Stimulated activated CD4-positive, alpha-beta T cell treated with anti-CD3 and anti-CD28 coated beads, Interleukin-1b, Interleukin-23, amount 100 ng/mL, for 4 hours (primary cell): ENCODE measurements at places on chromosomes 7 and 10.
A peak's percentile ranks its signal among the peaks of the same experiment; 100 is the strongest.

DNA sequence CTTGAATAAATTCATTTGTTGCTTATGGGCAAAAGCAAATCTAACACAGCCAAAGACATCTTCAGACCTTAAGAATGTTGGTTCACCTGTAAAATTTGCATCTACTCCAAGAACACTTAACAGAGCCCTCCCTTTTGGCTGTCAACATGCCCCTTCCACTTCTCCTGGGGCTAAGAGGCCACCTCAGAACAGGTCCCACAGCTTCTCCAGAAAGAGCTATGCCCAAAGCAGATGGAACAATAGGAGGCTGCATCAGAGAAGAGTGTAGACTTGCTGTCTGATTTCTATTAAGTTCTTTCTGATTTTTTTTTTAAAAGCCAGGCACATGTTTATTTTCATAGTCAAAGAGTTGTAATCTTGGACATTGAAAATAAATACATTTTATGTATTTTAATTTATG lies 26.1 kb upstream of the TRIL start:
- no peak for DNase-seq

- DNase-seq: no peak
These were observed 84.3 kb upstream of the RHEB start for GRCh38 chr7:151603951-151604350.

DNA sequence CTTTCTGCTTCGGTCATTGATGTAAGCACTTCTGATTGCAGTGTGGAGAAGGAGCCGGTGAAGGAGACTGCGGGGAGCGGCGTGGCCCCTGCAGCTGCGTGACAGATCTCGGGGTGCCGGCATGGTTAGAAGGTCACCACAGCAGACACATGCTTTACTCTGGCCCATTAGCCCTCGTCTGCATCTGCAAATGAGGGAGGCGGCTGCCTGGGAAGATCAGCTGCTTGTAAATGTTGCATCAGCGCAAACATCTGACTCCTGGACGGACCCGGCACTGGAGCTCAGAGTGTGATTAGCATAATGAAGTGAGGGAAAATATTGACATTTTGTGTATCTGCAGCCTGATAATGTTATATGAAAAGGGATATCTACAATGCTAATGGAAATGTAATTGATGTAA lies 30.5 kb upstream of the MNX1 start:
- DNase-seq: no peak

GRCh38 chr10:69449841-69450240 lies 1.4 kb upstream of the TSPAN15 start:
- DNase-seq: peak; percentile 25

GRCh38 chr10:63267414-63268148 lies 134.5 kb downstream of the NRBF2 start:
- no peak for DNase-seq

DNA sequence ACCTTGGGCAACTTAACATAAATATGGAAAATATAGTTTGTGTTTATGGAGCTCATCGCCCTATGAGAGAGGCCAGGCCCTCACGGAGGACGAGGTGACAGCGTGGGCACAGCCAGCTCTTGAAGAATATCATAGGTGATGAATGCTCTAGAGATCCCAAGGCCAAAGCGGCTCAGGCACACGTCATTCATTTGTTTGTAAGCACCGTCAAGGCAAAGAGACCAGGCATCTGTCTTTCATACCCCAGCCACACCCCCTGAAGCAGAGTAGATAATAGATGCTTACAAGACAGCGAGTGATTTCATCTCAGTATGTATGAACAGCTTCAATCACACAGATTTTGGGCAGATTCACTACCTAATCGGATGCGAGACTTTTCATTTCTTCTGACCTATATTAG lies 242.1 kb upstream of the C7orf33 start:
- DNase-seq: no peak

DNA sequence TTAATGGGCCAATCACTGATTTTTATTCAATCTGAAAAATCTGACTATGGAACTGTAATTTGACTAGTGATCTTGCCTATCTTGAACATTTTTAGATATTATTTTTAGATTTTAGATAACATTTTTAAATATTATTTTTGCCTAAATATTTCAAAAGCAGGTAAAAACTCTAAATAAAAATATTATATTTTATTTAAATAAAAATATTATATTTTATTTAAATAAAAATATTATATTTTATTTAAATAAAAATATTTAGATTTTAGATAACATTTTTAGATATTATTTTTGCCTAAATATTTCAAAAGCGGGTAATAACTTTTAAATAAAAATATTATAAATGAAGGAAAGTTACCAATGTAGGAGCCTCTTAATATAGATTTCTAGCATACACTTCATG lies 187.8 kb downstream of the PHF14 start:
- DNase-seq: no peak

DNA sequence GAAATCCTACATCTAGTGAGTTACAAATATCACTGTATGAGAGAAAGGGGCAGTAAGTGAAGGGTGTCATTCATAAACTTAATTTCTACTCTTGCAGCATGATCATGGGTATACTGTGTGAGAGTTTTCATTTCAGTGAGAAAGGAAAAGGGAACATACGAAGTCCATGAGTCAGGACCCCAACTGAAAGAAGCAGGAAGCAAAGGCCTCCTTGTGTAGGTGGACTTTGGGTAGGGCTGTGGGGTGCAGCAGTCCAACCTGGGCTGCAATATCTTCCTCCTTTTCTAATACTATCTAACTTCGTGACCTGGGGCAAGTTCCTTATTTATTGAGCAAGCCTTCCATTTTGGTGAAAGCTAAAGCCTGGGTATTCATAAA lies 248.2 kb upstream of the TCF7L2 start:
- no peak for DNase-seq

DNA sequence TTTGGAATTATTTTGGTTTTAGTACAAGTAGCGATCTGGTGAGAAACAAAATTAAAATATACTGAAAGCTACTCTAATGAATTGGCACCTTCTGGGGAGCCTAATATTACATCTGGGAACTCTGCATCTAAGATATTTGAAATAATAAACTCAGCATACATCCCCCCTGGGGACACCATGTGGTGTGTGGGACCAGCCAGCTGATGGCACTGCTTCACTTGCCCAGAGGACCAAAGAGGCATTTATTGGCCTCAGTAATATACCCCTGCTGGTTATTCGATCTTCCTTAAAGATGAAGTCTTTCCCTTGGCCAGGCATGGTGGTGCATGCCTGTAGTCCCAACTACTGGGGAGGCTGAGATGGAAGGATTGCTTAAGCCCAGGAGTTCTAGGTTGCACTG lies 195.1 kb upstream of the AUTS2 start:
- no peak for DNase-seq

GRCh38 chr10:99524736-99525380 lies 7.9 kb upstream of the NKX2-3 start:
- DNase-seq: no peak
